Hair follicular keratinocyte (primary cell): ENCODE measurements at places on chromosomes 11 and 22. TPM values are rescaled to one million over a fixed set of nuclear protein-coding genes. Genes with fewer than 3 reads are reported as not detected.

Gene SH3BP1
- 59.8 and 60.1 TPM in 2 replicates for total RNA-seq

Gene MAPK8IP2
- total RNA-seq: 0.72 and 1.1 TPM in 2 replicates

Gene ANO9
- total RNA-seq: 9.5 and 19.5 TPM in 2 replicates

Gene IL17REL
- not detected in 2 replicates for total RNA-seq

Gene OR52E2
- total RNA-seq: not detected in 2 replicates

Gene MRGPRX3
- 24.1 and 45.6 TPM in 2 replicates for total RNA-seq

Gene OR2AG2
- 0.11 TPM in 1 of 2 replicates, not detected in the other for total RNA-seq
